IPS DF 19.7 (cell line): ENCODE measurements at places on chromosomes 5 and 9.

DNA sequence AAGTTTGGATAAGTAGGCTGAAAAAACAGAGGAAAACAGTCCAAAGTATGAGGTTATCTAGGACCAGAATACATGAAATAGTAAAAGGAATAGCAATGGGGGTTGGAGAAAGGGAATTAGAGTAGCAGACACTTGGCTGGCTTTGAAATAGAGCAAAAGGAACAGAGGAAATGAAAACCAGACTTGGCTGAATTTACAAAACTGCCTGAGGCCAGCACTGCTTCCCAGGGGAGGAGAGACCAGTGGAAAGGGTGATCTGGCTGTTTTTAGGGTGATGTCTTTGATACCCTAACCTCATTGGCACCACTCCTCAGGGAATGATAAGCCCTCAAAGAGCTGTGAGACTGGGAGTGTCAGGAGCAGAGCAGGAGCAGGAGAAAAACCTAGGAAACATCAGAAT, 413.4 kb upstream of the SLC30A5 start:
- no peak for DNase-seq

GRCh38 chr9:33881635-33882034, 64.7 kb downstream of the UBE2R2 start:
- no peak for DNase-seq

- no peak for DNase-seq
These were observed 19.6 kb downstream of the FBXO38 start for GRCh38 chr5:148403344-148403743.

DNA sequence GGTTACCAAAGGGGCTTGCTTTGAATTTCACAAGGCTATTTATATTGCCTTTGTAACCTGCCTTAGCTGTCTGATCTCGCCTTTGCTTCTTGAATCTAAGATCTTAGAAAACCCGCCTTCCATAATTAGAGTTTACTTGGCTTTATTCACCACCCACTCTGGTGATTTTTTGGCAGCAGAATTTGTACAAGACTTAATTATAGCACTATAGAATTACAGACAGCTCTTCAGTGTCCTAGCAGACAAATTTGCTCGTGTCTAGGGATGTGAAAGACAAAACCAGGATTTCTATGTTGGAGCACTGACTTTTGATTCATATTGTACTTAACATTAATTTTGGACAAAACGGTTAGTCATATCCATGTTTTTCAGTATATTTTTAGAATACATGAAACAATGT, 306.6 kb downstream of the ADGRV1 start:
- no peak for DNase-seq

- DNase-seq, result no peak
These were observed 37.2 kb downstream of the EGR1 start for GRCh38 chr5:138502521-138502920.

DNA sequence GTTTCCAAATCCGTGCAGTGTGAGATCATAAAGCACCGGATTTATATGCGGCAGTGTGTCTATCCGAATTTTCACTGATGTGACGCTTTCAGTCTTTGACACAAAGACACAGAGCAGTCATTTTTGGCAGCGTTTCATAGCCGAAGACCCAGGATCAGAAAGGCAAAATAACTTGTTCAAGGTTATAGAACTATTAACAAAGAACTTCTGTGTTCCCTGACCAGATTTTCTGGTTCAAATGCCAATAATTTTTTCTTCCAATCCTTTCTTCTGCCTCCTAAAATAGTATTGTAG, 1.1 kb upstream of the MARCHF11 start:
- DNase-seq, result no peak

DNA sequence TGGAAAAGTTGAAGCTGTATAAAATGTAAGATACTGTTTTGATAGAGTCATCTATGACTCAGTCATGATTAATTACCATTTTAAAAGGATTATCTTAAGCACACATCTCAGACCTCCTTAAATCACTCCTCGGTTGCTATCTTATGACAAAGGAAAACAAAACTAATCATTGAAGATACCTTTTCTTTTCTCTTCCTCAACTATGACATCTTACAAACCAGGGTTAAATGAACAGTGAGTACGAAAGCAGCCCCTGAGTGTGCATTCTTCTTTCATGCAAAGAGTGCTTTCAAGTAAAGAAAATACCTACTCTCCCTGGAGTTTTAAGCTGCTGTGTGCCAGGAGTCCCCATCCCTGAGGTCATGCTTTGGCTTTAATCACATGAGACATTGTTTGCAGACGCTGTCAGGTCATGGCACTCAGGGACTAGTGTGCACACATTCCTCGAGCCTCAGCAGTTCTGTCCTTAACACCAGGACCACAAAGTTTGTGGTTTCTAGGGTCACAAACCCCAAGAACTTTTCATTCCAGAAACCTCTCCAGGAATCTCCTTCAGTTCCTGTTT, 86.7 kb upstream of the ICE1 start:
- no peak for DNase-seq

- no peak for DNase-seq
These were observed 53.6 kb downstream of the PDCD1LG2 start for GRCh38 chr9:5563886-5564285.

- DNase-seq, result no peak
These were observed 114.2 kb downstream of the PHF2 start for GRCh38 chr9:93690618-93691017.

DNA sequence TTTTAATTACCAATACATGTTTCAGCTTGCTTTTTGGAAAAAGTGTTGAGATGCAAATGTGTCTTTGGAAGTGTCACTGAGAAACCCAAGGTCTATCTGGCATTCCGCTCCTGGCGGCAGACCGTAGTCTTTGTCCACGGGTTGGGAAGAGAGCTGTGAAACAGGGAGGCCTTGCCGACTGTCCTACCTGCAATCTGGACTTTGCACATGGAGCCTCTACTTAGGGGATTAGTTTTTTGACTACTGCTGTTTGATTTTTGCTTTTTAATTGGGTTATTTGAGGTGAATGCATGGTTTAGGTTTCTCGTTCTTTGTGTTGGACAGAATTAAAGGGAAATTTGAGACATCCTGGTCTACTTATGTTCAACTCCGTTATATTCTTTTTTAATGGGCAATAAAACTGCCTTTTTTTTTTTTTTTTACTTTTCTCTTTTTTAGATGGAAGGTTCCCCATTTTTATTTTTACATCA, 25.7 kb downstream of the TRIO start:
- no peak for DNase-seq

- DNase-seq, result no peak
These were observed 28.7 kb downstream of the TAF1L start for GRCh38 chr9:32606811-32607210.

- DNase-seq, result no peak
These were observed 175.9 kb downstream of the NSG2 start for GRCh38 chr5:174221436-174221835.

- no peak for DNase-seq
These were observed 51.3 kb downstream of the SAXO1 start for GRCh38 chr9:18981476-18982261.

GRCh38 chr9:123354806-123355508, 1.0 kb upstream of the CRB2 start:
- no peak for DNase-seq

DNA sequence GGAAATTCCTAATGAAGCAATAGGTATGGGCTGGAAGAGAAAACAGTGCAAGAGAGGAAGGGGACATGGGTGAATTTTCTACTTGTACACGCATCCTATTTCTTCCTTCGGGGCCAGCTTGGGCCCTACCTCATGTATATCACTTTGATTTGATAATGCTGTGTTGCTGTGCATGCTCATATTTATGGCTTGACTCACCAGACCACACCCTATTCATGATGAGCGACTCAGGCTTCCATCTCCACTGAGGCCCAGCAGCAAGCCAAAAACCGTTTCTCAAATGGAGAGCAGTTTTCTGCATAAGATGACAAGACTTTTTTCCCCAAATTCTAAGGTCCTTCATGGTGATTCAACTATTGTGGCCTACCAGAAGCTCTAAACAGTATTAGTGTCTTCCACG, 2039.1 kb upstream of the CDH9 start:
- DNase-seq, result no peak

DNA sequence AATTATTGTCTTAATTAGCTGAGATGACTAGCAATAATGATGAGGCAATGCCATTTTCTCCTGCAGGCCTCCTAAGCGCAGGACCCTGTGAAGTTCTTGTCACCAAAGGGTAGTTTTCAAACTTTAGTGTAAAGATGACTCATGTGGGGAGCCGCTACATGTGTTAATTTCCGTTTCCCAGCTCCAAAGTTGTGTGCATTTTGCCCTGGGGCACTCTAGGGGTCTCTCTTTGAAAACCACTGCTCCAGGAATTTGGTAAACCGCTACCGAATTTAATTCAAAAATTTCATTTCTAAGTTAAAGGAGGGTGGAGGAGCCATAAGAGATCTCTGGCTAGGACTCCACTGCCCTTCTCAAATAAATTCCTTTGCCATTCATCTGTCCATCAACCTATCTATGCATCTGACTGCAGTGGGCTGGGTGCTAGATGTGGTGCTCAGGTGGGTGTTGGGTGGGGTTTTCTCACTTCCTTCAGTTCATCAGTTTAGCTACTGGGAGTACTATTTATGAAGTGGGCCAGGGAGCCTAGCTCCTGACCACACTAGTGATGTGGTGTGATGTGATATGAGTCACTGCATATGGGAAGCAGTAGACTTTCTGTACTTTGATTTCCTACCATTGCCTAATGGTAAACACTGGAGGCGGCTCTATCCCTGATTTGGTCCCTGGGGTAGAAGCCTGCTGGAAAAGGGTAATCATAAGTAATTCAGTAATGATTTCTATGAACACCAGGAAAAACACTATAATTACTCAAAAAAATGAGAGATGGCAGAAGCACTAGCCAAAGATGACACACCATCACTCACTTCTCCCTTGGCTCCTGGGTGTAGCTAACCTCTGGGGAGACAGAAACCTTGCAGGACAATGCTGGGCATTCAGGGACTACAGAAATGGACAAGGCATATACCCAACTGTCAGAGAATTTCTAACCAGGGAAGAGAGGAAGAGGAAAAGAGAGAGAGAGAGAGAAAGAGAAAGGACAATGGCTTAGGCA, 4.0 kb upstream of the ZSWIM6 start:
- DNase-seq, result no peak

GRCh38 chr5:116389601-116390000, 185.0 kb downstream of the SEMA6A start:
- DNase-seq, result no peak

DNA sequence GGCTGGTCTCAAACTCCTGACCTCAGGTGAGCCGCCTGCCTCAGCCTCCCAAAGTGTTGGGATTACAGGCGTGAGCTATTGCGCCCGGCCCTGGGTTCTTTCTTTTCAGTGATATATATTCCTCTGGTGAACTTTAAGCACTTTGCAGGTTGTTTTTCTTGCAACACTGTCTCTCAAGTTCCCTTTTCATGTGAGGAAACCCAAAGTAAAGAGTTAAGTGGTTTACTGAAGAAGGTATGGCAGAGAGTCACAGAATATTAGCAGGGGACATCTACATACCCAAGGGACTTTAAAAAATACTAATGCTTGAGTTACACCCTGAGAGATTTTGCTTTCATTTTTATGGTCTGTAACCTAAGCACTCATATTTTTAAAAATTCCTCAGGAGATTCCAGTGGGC, 6.7 kb upstream of the GAPT start:
- DNase-seq, result no peak

DNA sequence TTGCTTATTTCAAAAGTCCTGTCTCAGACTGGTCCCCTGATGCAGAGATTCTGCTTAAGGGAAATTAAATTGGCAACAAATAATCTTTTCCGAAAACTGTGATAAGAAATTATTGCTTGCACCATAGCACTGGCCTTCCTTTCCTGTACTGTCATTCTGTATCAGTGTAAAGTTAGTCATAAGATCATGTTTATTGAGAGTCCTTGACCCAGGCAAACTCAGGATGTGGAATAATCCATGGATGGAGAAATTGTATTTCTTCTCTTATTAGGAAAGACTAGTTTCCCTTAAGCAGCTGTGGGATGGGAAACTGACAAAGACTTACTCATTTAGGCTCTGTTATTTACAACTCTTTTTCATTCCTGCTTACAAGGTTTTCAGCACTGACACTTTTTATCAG, 83.0 kb upstream of the RANBP6 start:
- DNase-seq, result no peak

DNA sequence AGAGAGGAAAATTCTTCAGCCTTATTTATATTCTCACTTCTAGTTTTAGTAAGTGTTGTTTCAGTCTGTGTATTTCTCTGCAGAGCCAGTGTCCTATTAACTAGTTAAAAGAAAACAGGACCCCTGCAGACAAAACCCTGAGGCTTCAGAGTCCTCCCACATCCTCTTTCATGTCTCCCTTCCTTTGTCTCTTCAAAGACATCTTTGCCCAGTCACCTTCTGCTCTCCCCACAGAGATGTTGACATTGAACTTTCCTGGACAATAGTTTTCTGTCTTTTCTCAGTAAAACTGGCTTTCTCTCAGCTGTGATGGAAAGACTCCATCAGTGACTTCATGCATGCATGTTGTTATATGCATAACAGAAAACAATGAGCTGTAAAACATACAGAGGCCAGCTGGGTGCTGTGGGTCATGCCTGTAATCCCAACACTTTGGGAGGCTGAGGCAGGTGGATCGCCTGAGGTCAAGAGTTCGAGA, 20.2 kb downstream of the GRAMD2B start:
- no peak for DNase-seq

DNA sequence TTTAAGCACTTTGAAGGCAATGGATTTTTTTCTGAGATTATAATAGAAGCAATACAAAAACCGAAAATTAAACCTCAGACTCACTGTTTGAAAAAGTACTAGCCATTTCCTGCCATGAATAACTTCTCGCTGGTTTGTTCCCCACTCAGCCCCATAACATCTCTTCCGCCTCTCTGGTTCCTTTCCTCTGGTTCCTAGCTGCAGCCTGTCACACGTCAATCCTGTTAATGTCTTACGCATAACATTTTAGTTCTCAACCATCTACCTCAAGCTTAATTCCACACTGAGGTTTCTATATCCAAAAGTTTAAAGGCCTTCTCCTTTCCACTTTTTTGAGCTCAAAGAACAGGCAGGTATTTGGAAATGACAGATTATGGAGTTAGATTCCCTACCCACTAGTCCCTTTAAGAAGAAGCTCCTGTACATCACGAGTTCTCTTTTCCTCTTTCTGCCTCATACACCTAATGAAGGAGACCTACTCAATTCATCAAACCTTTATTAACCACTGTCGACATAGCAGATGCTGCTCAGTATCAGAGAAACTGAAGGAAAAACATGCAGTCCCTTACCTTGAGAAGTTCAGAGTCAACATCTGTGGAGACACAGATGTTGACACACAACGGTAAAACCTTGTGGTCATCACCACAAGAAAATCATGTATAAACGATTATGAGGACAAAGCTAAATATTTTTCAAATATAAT, 243.0 kb upstream of the PTGER4 start:
- DNase-seq, result no peak

GRCh38 chr9:72213906-72214305, 64.7 kb downstream of the GDA start:
- no peak for DNase-seq

GRCh38 chr5:171405615-171406014, 13.8 kb upstream of the FGF18 start:
- DNase-seq, result no peak

DNA sequence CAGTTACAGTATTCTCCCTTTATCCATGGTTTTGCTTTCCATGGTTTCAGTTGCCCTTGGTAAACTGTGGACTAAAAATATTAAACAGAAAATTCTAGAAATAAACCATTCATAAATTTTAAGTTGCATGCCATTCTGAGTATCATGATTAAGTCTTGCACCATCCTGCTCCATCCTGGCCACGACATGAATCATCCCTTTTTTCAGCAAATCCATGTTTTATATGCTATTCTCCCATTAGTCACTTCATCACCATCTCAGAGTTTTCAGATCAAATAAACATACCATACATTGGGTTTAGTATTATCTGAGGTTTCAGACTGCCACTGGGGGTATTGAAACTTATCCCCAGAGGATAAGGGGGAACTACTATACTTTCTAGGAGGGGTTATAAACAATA, 234.4 kb upstream of the ATP10B start:
- no peak for DNase-seq

GRCh38 chr9:27766073-27766835, 193.0 kb upstream of the C9orf72 start:
- no peak for DNase-seq
